ENCODE measurements at places on chromosomes 3 and 15.

GRCh38 chr3:18575573-18575972 lies 150.4 kb upstream of the SATB1 start:
- no peak for DNase-seq

DNA sequence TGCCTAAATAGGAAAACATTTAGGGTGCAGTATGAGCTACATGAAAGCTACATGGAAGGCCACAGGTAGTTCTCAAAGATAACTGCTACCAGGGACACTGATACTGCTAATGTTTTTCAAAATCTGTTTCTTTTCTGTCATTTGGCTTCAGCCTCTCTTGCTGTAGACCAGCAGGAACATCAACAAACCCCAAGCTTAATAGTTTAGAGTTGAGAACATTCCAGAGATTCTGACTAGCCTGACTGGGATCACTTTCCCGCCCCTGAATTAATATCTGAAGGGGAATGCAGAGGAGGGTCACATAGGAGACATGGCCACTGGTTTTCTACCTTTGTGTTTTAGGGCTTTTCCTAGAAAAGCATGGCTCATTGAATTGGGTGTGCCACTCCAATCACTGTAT lies 16.9 kb upstream of the C3orf38 start:
- no peak for DNase-seq

DNA sequence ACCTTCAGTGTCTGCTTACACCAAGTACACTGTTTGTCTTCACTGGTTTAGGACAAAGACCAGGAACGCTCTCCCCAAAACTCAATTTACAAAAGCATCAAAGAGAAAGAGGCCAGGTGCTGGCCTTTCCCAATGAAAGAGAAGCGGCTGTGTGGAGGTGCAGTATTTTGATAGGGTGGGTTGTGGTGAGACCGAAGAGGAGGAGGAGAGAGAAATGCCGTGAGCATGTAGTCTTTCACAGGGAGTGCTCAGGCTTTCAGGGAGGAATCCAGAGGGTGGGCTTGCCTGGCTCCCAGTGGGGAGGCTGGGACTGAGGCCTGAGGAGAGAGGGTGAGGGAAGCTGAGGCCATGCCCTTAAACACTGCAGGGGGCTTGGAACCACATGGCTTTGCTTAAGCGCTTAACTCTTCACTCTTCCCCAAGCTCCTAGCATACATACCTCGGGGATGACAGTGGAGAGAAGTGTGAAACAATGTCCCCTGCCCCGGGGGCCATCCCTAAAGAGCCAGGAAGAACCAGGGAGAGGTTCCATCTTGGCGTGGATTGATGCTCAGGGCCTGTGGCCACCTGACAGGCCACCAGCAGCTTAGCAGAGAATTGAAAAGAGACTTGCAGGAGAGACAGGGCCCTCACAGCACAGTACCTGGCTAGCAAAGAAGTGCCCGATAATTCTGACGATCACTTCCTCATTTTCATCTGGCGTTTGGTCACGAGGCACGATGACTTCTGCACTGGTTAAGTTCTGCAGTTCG lies 60.5 kb downstream of the SENP2 start:
- peak; percentile 24 for DNase-seq

DNA sequence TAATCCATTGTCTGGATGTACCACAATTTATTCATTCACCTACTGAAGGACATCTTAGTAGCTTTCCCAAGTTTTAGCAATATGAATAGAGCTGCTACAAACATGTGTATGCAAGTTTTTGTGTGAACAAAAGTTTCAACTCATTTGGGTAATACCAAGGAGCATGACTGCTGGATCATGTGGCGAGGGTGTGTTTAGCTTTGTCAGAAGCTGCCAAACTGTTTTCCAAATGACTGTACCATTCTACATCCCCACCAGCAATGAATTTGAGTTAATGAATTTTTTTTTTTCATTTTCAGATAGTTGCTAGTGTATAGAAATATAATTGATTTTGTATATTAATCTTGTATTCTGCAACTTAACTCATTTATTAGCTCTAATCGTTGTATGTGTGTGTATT lies 20.0 kb upstream of the ELP6 start:
- no peak for DNase-seq

- peak; percentile 49 for DNase-seq
These were observed 1.3 kb downstream of the CHST13 start for GRCh38 chr3:126525091-126525852.

DNA sequence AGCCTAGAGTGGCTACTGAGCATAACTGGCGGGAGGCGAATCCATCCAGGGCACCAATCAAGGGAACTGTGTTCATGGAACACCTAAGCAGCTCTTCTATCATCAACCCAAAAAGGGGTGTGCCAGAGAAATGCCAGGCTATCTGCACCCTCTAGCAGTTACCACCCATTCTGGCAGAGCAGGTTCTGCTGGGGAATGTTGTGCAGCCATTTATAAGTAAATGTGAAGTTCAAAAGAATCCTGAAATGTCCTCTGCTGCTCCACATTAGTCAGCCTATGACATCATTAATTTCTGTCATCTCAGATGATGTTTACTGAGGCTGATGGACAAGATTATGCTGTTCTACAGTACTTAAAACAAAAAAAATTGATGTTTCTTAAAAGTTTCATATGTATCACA lies 7.7 kb downstream of the SKIC8 start:
- no peak for DNase-seq

- DNase-seq, result no peak
These were observed 98.7 kb downstream of the KCNMB2 start for GRCh38 chr3:178634975-178635374.

DNA sequence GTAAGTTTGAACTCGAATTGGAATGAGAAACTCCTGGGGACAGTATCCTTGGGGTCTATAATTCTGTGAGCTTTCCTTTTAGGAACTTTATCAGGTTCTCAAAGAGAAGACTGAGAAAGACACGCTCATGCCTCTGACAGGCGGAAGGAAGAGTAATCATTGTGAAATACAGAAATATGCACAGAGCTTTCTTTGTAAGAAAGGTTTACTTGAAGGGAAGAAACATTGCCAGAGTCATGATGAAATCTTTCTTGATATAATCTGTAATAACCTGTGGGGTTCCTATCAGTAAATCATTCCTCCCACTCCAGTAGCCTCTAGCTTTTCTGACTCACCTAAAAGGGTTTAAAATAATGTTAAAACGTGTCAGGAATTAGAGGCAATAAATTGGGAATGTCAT lies 83.6 kb upstream of the CCDC39 start:
- no peak for DNase-seq

DNA sequence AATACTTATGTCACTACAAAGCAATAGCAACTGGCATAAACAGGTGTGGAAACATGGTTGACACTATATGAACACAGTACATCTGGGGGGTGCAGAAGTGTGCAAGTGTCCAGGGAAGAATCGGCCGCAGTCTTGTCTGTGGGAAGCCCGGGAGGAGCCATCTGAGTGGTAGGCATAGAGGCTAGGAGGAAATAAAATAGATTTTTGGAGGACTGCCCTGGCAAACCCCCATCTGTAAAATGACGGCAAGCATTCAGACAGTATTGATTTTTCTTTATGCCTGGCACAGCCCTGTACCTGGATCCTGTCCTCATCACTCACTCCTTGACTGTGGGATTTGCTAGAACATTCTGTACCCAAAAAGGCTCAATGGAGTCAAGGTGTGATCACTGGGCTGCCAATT lies 31.3 kb downstream of the THSD4 start:
- no peak for DNase-seq

DNA sequence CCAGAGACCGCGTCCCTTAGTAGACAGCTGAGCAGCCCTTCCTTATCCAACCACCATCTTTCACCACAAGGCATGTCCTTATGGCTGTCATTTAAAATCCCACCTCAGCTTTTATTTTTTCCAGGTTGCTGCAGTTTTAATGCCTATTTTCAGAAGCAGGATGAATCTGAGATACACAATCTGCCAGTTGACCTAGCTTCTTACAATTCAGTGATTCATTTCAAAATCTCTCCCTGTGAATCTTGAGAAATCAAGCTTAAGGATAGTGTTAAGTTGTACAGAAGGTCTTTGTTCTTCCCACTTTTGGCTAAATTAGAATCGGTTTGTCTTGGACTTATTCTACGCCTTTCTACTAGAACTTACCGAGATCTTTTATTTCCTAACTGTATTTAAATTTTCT lies 522.3 kb upstream of the CFAP20DC start:
- no peak for DNase-seq

GRCh38 chr3:141434255-141434654 lies 52.6 kb upstream of the RASA2 start:
- no peak for DNase-seq

DNA sequence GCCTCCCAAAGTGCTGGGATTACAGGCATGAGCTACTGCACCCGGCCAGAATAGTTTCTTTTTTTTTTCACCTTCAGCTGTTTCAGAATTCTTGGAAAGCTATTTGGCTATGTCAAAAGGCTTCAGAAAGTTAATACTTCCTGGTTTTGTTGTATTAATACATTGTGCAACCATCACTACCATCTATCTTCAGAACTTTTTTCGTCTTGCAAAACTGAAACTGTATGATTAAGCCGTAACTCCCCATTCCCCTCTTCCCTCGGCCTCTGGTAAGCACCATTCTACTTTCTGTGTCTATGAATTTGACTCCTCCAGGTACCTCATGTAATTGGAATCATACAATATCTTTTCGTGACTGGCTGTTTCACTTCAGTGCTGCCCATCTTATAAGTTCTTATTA lies 5.2 kb upstream of the NOX5 start:
- no peak for DNase-seq

DNA sequence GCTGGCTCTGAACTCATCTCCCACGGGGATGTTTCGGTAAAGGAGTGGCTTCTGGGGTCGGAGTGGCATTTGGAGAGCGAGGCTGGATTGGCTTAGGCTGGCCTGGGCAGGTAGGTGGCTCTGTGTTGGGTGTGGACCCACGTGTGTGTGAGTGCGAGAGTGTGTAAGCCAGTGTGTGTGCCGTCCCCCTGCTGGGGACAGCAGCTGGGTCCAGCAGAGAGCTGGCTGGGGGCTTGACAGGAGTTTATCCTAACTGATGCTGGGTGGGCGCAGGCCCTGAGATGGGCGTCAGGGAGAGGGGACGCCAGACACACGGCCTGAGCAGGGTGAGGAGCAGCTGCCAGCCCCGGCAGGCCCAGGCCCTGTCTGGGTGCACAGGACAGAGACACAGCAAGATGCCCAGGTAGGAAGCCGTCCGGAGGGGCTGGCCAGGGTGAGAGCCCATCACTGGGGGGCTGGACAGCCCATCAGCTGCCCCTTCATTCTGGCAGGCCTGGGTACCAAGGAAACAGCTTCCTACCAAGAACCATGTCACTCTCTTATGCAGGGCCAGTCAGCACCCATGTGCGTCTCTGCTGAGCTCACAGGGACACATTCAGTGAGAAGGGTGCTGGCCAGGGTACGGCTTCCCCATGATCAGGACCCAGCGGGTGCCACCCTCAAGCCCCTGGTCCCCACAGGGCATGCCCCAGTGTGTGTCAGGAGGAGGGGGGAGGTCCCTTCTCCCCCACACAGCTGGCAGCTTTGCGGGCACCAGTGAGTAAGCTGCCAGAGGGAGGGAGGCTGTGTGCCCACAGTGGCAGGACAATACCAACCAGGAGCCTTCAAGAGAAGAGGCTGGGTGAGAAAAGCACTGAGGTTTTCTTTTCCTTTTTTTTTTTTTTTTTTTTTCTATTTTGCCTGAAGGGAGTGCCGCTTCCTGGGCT lies 1.1 kb downstream of the PAK6 start:
- DNase-seq, result peak; percentile 63

- DNase-seq, result no peak
These were observed 4.2 kb downstream of the HMCES start for GRCh38 chr3:129282727-129283327.

DNA sequence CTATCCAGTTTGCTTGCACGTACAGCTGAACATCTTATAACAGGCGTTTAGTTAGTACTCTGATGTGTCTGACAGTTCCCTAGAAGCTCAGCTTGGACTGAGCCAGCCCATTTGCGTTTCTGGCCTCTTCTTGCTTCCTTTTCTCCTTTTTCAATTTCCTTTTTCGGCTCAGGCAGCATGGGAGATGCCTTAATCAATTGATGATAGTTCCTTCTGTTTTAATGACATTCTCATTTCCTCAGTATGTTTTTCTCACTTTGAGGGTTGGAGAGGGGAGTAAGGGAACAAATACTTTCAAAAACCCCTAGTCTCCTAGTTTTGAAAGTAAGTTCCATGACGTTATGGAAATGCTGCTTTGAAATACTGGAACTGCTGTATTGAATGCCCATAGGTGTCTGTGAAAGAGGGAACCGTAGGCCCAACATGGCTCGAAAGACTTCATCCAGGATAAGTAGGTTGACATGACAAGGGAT lies 18.9 kb downstream of the IL1RAP start:
- no peak for DNase-seq

DNA sequence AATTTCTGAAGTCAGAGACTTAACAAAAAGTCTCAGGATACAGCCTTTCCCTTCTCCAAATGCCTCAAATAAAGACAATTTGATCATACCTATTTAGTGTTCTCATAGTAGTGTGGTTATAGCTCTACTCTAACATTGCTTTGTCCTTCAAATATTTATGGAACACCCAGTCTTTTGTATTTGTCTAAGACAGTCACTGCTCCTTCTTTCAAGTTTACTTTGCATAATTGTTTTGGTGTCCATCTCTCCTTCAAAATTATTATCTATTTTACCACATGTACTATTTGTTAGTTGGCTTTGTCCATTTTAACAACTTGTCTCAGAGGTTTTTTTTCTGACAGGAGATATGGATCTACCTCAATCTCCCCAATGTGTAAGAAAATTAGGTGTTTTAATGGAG lies 118.8 kb downstream of the UNC13C start:
- DNase-seq, result no peak

DNA sequence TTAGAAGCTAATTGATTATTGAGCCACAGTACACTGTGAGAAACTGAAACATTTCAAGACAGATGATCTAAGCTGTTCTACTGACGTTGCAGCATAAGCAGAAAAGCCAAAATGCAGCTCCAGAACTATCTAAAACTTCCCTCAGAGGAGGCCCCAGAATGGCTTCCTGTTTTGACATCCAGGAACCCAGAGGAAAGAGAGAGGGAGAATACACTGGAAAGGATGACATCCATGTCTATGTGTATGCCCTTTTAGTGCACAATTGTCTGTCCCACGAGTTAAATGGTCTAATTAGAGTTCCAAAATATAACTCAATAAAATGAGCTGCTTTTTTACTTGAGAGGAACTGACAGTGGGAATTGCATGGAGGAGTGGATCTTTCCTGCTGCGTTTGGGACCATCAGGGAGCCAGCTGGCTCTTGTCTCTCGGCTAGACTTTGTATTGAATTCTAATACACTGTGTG lies 688.1 kb downstream of the ZNF385D start:
- DNase-seq, result no peak

GRCh38 chr15:78619022-78619950 lies 1.5 kb downstream of the CHRNA3 start:
- DNase-seq, result no peak

- DNase-seq, result no peak
These were observed 1.0 kb downstream of the ATP2C1 start for GRCh38 chr3:130894986-130895280.

- no peak for DNase-seq
These were observed 9.7 kb downstream of the RHCG start for GRCh38 chr15:89486726-89487050.

- DNase-seq, result no peak
These were observed 105.5 kb downstream of the NLGN1 start for GRCh38 chr3:173502983-173503568.

All from sigmoid colon (tissue), 7 donors.